ENCODE measurements at places on chromosomes 13 and 19.
A peak's percentile ranks its signal among the peaks of the same experiment; 100 is the strongest.

GRCh38 chr13:49569993-49570689 is 15.2 kb downstream of the RCBTB1 start:
- DNase-seq, result no peak

- DNase-seq, result no peak
Measured at GRCh38 chr19:35509018-35509652, 4.3 kb downstream of the DMKN start.

- no peak for DNase-seq
Measured at GRCh38 chr13:74450964-74451363, 316.8 kb upstream of the KLF12 start.

- DNase-seq, result no peak
Measured at GRCh38 chr19:38055010-38055409, 148.0 kb downstream of the SIPA1L3 start.

- DNase-seq, result no peak
Measured at GRCh38 chr13:111962431-111962891, 104.5 kb upstream of the SOX1 start.

- DNase-seq, result no peak
Measured at GRCh38 chr19:30318936-30319335, 53.2 kb upstream of the ZNF536 start.

DNA sequence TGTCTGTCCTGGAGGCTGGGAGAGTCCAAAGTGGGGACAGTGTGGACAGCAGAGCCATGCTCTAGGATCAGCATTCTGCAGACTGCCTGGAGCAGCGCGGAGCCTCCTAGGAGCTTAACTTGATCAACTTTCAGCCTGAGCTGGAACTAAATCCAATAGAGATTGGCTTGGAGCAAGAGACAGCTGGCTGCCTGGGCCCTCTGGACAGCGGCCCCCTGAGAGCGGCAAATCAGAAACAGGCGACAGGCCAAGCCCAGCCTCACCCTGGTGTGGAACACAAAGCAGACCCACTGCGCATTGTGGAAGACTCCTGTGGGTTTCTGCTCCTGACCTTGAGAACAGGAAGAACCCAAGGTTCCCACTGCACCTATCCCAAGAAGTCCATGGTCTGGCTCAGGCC is 462.2 kb downstream of the TSHZ3 start:
- no peak for DNase-seq

DNA sequence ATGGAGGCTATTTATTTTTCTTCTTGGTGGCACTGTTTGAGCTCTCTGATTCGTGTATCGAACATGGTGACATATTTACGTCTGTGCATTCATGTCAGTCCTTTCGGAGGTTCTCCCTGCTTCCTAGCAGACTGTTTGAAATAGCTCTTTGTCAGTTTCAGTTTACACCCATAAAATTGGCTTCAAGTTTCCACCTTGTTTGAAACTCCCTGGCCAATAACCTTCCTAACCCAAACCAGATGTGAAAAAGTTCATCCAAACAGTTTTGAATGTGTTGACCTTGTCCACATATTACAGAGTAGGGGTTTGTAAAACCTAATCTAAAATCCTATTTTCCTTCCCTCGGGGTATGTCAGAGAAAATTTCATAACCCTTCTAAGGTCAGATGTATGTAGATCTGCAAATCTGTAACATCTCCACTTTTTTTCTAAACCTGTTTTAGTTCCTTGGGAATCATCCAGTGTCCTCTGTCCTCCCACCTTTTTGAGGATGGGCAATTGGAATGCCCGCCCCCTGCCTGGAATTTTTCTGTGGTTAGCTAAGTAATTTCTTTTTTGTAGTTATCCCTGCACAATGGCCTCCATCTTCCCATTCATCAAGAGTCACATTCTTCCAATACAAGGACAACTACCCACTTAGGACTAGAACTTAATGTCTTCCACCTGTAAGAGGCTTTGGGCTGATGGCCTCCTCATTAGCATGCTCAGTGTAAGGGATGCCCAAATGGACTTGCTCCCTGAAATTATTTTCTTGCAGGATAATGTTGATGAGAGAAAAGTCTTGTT is 499.8 kb downstream of the GPC6 start:
- DNase-seq, result no peak

DNA sequence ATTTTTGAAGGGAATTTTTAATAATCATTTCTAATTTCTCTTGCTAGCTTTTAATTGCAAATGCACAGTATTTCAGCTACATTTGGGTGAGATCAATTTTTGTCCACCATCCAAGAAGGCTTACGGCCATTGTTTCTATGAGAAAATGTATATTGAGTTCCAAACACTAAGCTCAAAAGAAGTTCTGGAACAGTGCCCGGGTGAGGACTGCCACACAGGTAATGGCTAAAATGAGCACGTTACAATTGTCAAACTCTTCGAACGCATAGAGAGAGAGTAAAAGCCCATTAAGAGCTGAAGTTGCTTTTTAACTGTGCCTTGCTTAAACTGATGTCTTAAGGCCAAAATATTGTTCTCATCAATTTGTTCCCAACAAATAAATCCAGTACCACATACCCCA is 755.0 kb downstream of the DIAPH3 start:
- no peak for DNase-seq

GRCh38 chr13:76991432-76991795 is 467 bp upstream of the CLN5 start:
- peak; percentile 39 for DNase-seq

GRCh38 chr13:42883142-42883541 is 101.8 kb downstream of the FAM216B start:
- DNase-seq, result no peak

All from stimulated activated CD8-positive, alpha-beta memory T cell treated with anti-CD3 and anti-CD28 coated beads, Interleukin-15, amount 100 ng/mL, for 24 hours (primary cell).